ENCODE measurements at places on chromosomes 16 and 17.

GRCh38 chr17:82300707-82301270, 16.6 kb downstream of the CD7 start:
- no peak for ATAC-seq

- ATAC-seq: no peak
These were observed 13.9 kb downstream of the USP7 start for GRCh38 chr16:8949536-8950418.

DNA sequence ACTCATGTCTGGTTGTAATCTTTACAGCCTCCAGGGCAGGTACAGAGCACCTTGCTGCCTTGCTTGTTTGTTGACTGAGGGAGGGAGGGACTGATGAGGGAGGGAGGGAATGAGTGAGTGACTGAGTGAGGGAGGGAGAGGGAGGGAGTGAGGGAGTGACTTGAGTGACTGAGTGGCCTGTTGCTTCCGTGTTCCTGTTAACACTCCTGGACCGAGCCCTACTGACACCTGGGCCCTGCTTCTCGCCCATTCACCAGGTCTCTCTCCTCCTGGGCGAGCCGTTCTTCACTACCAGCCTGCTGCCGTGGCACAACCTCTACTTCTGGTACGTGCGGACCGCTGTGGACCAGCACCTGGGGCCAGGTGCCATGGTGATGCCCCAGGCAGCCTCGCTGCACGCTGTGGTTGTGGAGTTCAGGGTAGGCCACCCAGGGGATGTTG, 41.2 kb downstream of the PRMT7 start:
- no peak for ATAC-seq

GRCh38 chr16:77393955-77394354, 40.9 kb downstream of the ADAMTS18 start:
- ATAC-seq: no peak

GRCh38 chr16:56604966-56605365, 3.4 kb upstream of the MT2A start:
- no peak for ATAC-seq

- peak; percentile 36 for ATAC-seq
These were observed 225.1 kb upstream of the CA10 start for GRCh38 chr17:52383493-52384100.

DNA sequence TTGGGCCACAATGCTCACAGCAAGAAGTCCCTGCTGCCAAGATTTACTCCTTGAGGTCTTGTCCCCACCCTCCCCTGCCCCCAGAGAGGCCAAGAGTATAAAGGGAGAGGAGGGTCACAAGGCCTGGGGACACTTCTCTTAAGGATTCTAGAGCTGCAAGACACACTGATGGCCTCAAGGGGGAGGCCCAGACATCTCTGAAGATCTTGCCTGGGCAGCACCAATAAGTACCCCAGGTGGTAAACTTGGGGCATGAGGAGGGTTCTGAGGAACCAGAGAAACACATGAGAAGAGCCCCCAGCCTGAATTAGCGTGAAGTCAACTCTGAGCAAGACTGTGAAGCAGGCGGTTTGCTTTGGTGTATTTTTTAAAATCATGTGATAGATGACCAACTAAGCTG, 26.8 kb upstream of the MTMR4 start:
- no peak for ATAC-seq

GRCh38 chr16:882256-882655, 81.7 kb upstream of the GNG13 start:
- ATAC-seq: no peak

DNA sequence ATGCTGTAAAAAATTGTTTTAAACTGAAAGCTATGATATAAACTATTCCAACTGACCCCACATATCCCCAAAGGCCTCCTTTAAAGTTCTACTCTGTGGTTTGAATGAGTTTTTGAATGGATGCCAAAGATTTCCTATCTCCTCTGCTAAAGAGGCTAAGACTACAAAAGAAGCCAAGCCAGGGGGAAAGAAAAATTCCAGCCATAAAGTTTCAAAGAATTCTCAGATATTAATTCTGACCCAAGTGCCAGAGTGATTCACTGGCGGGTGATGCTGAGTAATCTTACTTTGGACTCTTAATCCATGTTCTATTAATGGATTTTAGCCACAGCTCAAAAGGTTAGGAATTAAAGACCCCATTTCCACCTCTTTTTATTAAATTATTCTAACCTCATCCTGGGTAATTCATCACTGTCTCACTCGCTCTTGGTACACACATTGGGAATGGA, 60.7 kb downstream of the HS3ST3A1 start:
- ATAC-seq: peak; percentile 57

DNA sequence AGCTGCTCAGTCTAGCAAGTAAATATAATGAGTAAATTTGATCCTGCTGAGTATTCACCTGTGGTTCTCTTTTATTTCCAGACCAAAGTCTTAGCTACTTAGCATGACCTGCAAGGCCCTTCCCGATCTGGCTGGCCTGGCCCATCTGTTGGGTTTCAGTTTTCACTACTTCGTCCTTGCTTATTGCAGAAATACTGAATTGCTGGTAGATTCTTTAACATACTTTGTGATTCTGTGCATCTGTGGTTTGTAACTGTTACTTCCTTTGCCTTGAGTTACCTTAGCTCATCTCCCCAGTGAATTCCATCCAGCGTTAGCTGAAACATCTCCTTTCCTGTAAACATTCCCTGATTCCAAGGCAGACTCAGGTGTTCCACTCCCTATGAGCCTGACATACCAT, 131.1 kb downstream of the PHKB start:
- no peak for ATAC-seq

GRCh38 chr17:9125722-9126121, 104.4 kb downstream of the NTN1 start:
- no peak for ATAC-seq

- ATAC-seq: no peak
These were observed 56.1 kb upstream of the ACSF3 start for GRCh38 chr16:89037261-89038152.

Data from gastroesophageal sphincter (tissue), 4 donors.